ENCODE measurements at places on chromosomes 6 and 20. TPM values are rescaled to one million over a fixed set of nuclear protein-coding genes. Genes with fewer than 3 reads are reported as not detected.

DNA sequence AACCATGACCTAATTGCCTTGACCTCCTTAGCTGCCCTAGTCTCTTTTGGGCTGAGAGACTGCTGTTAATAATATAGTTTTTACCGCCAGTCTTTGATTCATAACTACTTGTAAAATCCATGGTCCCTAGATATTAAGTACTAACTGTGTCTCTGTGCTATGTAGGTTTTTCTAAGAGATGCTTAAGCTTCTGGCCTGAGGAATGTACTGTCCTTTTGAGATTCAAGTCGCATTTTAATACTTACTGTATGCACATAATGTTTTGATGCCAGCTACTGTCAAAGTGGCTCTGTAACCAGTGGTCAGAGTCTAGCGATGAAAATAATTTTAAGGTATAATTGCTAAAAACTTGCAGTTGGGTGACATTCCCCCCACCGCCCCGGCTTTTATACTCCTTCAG is 2.1 kb downstream of the AKAP12 start:
- peaks cover 53% of the 10 kb centered on the region for H3K27me3 ChIP-seq
- no peak for DNase-seq
- H3K36me3 ChIP-seq, result no peaks in the 10 kb centered on the region

DNA sequence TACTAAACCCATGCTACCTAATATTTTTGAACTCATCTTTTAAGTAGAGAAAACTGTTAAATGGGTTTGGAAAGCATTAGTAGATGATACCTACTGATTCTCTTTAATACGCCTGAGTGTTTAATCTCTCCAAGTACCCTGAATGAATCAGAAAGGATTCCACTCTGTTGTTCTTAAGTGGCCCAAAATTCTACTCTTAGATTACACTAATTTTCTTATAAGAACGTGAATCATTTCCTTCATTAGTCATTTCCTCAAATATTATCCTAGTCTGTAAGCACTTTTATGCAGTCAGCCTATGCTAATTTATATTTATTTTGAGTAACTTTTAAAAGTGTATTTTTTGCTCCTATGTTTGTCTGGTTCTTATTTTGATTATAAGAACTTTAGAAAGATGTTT is 380.0 kb downstream of the BTBD9 start:
- H3K4me3 ChIP-seq, result no peak overlapping the region
- H3K4me1 ChIP-seq, result peaks cover 21% of the 10 kb centered on the region
- peaks cover 21% of the 10 kb centered on the region for H3K36me3 ChIP-seq
- peak overlapping the region; percentile 58 for H3K27ac ChIP-seq
- no peak for DNase-seq

DNA sequence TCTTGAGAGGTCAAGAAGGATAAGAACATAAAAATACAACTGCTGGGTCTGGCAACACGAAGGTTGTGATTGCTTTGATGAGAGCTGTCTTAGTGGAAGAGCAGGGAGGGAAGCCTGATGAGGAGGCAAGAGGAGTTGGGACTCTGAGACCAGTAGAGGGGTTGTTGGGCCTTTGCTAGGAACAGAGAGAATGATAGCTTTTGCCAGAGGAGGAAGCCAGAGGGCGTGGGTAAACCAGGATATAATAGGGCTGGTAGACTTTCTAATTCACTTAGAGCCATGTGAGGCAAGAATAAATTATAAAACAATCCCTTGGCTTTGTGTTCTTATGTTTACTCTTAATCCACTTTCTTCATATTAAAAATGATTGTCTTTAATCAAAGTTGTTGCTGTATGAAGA is 78.6 kb downstream of the RCAN2 start:
- no peaks in the 10 kb centered on the region for H3K36me3 ChIP-seq
- H3K27me3 ChIP-seq, result peaks cover 3% of the 10 kb centered on the region
- H3K27ac ChIP-seq, result no peak overlapping the region
- H3K4me3 ChIP-seq, result no peak overlapping the region

DNA sequence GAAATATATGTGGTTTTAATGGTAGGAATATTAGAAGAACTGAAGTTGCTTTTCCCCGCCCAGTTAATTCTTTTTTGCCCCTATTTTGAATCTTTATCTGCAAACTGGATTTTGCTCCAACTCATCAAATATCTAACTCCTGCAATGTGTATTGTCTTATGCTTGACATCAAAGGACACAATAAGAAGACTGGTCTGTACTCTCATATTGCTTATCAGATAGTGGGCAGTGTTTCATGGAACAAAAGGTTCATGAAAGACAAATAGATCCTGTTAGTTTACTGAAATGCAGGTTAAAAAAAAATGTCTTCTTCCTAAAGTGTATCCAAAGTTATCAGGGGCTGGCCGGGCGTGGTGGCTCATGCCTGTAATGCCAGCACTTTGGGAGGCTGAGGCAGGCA is 27.7 kb upstream of the GTF3C6 start:
- no peaks in the 10 kb centered on the region for H3K36me3 ChIP-seq
- no peaks in the 10 kb centered on the region for H3K27me3 ChIP-seq
- no peak overlapping the region for H3K4me3 ChIP-seq
- DNase-seq, result no peak

FLRT3 gene
- not detected for total RNA-seq

Measured in activated CD8-positive, alpha-beta T cell treated with anti-CD3 and anti-CD28 coated beads for 36 hours (primary cell).